ENCODE measurements at places on chromosomes 2 and 18. TPM values are rescaled to one million over a fixed set of nuclear protein-coding genes. Genes with fewer than 3 reads are reported as not detected.

GRCh38 chr2:218815244-218815637 is 16.4 kb downstream of the PRKAG3 start:
- peaks cover 20% of the 10 kb centered on the region for H3K36me3 ChIP-seq
- no peaks in the 10 kb centered on the region for H3K27me3 ChIP-seq
- DNase-seq: no peak
- no peak overlapping the region for H3K27ac ChIP-seq

DNA sequence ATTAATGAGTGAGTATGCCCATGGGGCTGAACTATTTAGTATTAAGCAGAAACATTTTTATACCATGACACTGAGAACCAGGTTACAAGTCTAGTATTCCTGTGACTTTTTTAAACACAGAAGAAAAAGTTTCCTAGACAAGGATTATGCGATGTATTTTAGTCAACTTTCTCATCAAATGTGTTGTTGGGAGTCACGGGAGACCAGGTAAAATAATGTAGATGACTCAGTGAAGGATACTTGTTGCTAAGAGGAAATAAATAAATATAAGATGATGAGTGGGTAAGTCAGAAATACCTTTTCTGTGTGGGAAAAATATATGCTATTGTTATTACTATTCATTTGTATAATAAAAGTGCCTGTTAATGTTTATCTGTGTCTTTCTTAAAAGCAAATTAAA is 23.4 kb downstream of the MBD5 start:
- DNase-seq: no peak
- no peaks in the 10 kb centered on the region for H3K4me1 ChIP-seq
- H3K4me3 ChIP-seq: no peak overlapping the region
- no peaks in the 10 kb centered on the region for H3K27me3 ChIP-seq

- no peaks in the 10 kb centered on the region for H3K27me3 ChIP-seq
- H3K4me3 ChIP-seq: no peak overlapping the region
- no peaks in the 10 kb centered on the region for H3K36me3 ChIP-seq
- DNase-seq: no peak
Measured at GRCh38 chr2:162177301-162177700, 25.3 kb upstream of the GCG start.

Gene SLC66A2
- total RNA-seq: 34.5 TPM

DNA sequence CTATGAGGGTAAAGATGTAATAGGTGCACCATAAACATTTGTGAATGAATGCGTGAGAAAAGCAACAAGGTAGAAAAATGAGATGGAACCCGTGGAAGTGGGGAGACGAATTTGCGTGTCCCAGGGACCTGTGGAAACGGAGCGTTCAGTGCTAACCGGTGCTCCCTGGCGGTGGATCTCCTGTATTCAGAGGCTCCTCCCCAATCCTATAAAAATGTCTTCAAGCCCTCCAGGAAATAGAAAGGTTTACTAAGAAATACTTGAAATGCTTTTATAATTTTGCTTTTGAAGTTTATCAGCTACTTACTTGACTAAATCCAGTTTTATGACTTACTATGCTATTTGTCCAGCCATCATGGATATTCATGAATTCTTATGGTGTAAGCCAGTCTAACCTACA is 62.8 kb upstream of the RBM44 start:
- peaks cover 16% of the 10 kb centered on the region for H3K36me3 ChIP-seq
- DNase-seq: no peak
- no peak overlapping the region for H3K4me3 ChIP-seq
- no peaks in the 10 kb centered on the region for H3K27me3 ChIP-seq
- peaks cover 19% of the 10 kb centered on the region for H3K4me1 ChIP-seq

- no peaks in the 10 kb centered on the region for H3K27me3 ChIP-seq
- H3K4me3 ChIP-seq: no peak overlapping the region
- H3K36me3 ChIP-seq: peaks cover 2% of the 10 kb centered on the region
- no peak for DNase-seq
Measured at GRCh38 chr2:60515721-60516226, 37.7 kb downstream of the BCL11A start.

Gene ZFAND2B
- total RNA-seq: 14.5 TPM

GRCh38 chr18:7116001-7116730 is 1.4 kb downstream of the LAMA1 start:
- DNase-seq: no peak
- no peaks in the 10 kb centered on the region for H3K36me3 ChIP-seq
- peaks cover 2% of the 10 kb centered on the region for H3K27me3 ChIP-seq
- H3K27ac ChIP-seq: peak overlapping the region; percentile 8
- peak overlapping the region; percentile 74 for H3K4me3 ChIP-seq

GRCh38 chr2:168567836-168568235 is 111.8 kb downstream of the CERS6 start:
- H3K27me3 ChIP-seq: no peaks in the 10 kb centered on the region
- H3K4me3 ChIP-seq: no peak overlapping the region
- no peak overlapping the region for H3K27ac ChIP-seq
- no peak for DNase-seq
- no peaks in the 10 kb centered on the region for H3K4me1 ChIP-seq

Data from spinal cord (tissue), 10 donors.